ENCODE measurements at places on chromosomes 4 and X.

- DNase-seq, result no peak
Measured at GRCh38 chrX:148417934-148418333, 82.5 kb upstream of the AFF2 start.

DNA sequence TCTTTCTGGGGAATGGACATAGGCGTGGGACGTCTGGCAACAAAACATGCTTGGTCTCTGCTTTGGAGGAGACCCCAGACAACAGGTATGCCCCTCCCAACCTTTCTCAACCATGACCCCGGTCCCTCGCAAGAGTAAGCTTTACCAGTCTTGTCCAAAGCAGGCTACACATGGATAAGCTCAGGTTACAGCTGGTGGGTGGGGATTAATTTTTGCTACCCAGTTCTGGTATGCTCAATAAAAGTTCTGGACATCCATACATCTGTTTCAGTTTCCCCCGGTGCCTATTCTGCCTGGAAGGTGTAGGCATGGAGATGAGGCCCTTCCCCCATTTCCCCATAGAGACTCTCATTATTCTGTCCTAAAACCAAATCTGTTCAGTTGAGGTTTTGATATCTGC is 54.5 kb upstream of the NOCT start:
- DNase-seq, result no peak

DNA sequence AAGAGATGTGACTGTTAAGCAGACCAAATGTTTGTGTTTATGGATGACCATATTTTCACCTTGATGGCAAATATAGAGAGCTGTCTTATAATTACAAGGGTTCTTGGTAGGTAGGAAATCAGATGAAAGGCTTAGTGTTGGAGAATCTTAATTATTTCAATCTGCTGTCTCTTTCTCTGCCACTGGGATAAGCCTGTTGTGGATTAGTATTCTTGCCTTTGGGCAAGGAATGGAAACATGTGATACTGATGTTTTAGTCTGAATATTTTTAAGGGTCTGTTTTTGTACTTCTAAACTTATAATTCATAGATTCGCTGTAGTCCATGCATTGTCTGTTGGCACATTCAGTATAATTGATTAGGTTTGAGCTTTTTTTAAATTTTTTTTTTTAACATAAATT is 23.7 kb upstream of the NUDT6 start:
- no peak for DNase-seq

- DNase-seq, result no peak
Measured at GRCh38 chr4:55458611-55459010, 62.9 kb downstream of the TMEM165 start.

DNA sequence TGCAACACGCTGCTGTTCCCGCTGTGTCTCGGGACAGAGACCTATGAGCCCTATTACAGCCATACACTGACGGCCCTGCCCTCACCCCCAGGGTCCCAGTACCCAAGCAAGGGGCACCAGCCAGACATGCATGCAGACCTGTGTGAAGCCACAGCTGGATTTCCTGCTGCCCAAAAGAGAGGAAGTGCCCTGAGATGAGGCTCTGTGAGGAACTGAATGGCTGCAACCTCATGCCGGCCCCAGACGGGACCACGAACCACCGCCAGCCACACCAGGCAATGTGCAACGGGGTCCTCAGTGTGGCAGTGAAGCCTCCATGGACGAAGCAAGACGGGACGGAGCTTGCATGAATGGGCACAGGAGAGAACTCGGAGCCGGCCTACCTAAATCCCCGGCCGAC is 21.1 kb downstream of the CTBP1 start:
- no peak for DNase-seq

DNA sequence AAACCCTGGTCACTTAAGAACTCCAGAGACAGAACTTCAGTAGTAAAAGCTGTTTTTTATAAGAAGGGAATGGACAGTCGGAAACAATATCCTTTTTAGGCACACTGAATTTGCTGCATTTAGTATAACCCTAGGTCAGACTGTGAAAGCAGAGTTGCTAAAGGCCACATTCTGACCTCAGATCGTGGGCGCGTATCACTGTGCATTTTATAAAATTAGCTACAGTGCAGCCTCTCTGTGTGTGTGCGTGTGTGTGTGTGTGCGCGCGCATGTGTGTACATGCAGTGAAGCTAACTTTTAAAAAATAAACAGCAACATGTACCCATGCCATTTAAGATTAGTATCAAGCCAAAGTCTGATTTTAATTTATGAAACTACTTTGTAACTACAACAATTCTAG is 8.0 kb downstream of the ZNF827 start:
- DNase-seq, result no peak

GRCh38 chr4:162972661-162973330 is 193.9 kb downstream of the NAF1 start:
- no peak for DNase-seq

DNA sequence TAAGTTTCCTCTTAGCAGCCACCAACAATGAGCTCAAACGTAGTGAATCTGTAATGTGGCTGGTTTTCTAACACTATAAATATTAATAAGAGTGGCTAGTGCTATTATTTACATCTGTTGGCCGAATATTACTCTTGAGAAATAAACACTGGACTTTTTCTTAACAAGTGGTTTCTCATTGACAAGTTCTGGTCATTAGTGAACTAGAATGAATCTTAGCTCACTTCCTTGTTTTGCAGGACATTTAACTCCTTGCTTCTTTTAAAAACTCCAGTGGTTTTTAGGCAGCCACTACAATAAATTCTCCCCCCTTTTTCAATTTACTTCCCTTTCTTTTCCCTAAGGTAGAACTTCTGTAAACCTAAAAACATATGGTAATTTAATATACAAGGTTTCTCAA is 177.2 kb downstream of the ARAP2 start:
- DNase-seq, result no peak

GRCh38 chrX:133645256-133645655 is 230.0 kb upstream of the GPC4 start:
- DNase-seq, result no peak

- no peak for DNase-seq
Measured at GRCh38 chrX:126137899-126138298, 28.2 kb downstream of the DCAF12L2 start.

- no peak for DNase-seq
Measured at GRCh38 chr4:88143504-88143903, 14.9 kb downstream of the ABCG2 start.

DNA sequence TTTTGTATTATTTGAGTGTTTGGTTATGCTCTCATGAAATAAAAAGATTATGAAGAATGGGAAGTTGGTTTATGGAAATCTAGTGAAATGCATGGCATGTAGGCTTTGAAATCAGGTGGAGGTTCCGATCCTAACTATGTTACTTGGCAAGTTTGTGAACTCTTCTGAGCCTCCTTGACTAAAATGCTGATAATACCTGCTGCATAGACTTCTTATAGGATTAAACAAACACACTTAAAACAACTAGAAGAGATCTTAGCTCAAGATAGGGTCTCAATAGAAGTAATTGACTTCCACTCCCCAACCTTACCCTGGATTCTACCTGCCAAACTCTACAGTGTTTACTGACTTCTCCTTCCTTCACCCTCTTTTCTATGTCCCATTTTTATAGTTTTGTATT is 22.2 kb upstream of the TLR2 start:
- no peak for DNase-seq

DNA sequence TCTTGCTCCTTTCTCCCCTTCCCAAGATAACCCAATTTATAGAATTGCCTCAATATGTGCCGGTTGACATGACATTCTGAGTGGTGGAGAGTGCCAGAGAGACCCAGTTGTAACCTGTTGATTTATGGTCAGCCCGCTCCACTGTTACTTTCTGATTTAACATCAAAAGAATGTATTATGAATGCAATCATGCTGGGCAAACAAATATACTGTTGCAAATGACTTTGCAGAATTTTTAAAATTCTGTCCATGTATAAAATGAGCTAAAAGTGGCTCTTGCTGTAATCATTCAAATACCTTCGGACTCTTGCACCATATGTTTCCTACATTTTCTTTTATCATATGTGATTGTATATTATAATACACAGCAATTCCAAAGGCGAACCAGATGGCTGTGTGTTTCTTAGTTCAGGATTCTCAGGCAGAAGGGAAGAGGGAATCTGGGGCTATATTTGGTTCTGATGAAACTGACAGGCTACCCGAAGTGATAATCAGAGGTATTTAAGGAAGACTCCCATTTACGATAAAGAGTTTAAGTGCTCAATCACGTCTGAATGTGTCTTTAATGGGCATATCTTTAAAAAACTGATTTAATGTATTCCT is 131.7 kb downstream of the CLCN4 start:
- DNase-seq, result no peak

DNA sequence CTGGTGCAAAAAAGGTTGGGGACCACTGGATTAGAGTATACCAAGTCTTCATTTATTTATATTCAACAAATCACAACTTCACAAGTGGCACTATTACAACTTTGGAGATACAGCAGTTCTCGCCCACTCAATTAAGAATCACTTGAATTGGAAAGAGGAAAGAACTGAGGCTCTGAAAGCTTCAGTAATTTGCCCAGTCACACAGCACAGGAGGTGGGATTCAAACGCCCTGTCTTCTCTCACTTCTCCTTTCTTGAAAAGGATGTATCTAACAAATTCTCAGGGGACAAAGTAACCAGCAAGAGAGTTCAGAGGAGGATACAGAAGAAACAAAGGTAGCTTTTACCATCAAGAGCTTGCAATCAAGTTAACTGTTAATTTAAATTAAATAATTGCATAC is 12.4 kb downstream of the SMIM14 start:
- no peak for DNase-seq

- no peak for DNase-seq
Measured at GRCh38 chr4:97645071-97645821, 498.0 kb downstream of the STPG2 start.

GRCh38 chr4:174928174-174928573 is 10.0 kb downstream of the ADAM29 start:
- no peak for DNase-seq

GRCh38 chrX:11367609-11368430 is 74.6 kb downstream of the AMELX start:
- DNase-seq, result no peak

- no peak for DNase-seq
Measured at GRCh38 chr4:93749292-93749761, 79.2 kb upstream of the ATOH1 start.

GRCh38 chrX:54776061-54776460 is 22.0 kb downstream of the ITIH6 start:
- DNase-seq, result no peak

DNA sequence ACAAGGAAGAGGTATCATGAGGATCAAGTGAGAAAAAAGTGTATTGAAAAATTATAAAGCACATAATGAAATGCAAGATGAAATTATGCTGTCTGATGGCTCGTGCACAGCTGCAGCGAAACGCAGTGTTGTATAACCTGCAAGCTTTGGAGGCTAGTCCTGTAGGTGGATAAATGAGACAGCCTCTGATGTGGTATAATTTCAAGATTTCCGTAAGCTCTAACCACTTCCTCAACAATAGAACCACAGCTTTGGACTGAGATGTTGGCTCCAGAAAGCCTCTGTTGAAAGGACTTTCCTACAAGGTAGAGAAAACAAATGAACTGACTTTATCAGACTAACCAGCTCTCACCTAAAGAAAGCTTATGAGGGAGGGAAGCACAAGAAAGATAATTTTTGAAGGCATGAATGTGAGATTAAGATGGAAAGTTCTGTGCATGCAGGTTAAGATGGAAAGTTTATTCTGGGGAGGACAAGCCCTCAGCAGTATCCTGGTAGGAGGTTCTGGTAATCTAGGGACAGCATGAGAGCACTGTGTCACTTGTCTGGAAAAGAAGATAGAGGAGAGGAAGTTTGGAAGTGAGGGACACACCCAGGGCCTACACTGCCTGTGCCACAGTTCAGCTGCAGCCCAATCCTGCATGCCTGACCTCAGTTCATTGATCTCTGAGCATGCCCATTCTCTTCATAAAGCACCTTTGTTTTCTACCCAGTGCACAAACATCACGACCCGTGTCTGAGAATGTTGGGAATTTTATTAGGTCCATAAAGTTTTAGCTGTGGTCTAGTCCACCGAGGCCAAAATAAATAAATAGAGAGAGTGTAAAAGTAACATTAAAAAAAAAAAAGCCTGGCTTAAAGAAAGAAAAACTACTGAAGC is 161.5 kb upstream of the SFRP2 start:
- no peak for DNase-seq

- DNase-seq, result no peak
Measured at GRCh38 chr4:41143311-41144039, 70.9 kb downstream of the APBB2 start.

- DNase-seq, result no peak
Measured at GRCh38 chrX:119635799-119636198, 29.6 kb upstream of the NKRF start.

GRCh38 chr4:182286035-182286434 is 42.8 kb downstream of the TENM3 start:
- DNase-seq, result no peak

GRCh38 chr4:183081116-183081469 is 18.0 kb upstream of the WWC2 start:
- DNase-seq, result no peak

GRCh38 chr4:105998171-105999063 is 103.1 kb downstream of the NPNT start:
- no peak for DNase-seq

DNA sequence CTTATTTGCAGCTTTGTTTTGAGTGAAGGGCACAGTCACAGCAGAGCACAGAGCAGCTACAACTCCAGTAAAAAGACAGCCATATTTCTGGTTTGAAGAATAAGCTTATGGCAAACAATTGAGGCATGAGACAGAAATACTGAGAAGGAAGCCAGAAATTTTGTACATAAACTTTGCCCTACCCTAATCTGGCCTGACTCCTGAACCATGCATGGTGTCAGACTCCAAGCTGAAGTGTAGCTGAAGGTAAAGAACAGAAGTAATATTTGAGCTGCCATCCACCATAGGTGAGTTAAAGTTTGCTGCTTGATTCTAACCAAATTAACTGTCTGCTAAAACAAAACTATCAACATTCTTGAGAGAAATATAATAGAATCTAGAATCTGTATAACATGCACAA is 24.5 kb upstream of the TMEM192 start:
- no peak for DNase-seq
